ENCODE measurements at places on chromosomes 6 and 20.

DNA sequence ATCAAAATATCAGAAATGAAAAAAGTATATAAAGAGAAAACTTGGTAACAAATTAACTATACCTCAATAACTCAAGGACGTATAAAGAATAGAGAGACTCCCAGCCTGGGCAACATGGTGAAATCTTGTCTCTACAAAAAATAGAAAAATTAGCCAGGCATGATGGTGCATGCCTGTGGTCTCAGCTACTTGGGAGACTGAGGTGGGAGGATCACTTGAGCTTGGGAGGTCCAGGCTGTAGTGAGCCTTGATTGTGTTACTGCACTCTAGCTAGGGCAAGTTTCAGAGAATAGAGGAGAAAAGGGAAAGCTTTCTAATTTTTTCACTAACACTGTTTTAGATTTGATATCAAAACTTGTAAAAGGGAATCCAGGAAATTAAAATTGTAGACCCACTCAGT, 295.9 kb downstream of the GJA1 start:
- DNase-seq: no peak

DNA sequence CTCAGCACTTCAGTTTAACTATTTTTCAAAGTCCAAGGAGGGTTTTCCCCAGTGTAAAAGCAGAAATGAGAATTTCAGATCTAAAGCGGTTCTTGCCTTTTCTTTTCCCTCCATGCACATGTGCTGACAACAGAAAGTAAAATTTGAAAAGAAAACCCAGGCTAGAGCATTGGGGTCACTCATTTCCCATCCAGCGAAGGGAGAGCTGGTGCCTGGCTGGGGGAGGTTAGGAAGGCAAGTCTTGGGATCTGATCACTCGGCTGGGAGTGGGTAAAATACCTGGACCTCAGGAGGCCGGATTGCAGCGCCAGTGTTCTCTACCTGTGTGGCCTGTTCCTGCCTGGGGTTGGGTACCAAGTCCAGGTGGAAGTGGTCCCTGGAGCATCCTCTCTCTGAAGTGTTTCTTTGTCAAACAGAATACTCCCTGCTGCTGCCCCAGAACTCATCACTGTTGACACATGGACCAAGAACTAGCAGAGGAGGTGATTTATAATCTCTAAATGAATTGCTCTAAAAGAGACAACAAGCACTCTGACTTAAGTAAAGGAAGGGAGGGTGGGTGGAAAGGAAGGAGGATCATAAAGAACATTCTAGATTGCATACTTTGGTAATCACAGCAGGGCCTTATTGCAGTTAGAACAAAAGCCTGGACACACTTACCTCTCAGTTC, 136.0 kb downstream of the MTHFD1L start:
- DNase-seq: no peak

DNA sequence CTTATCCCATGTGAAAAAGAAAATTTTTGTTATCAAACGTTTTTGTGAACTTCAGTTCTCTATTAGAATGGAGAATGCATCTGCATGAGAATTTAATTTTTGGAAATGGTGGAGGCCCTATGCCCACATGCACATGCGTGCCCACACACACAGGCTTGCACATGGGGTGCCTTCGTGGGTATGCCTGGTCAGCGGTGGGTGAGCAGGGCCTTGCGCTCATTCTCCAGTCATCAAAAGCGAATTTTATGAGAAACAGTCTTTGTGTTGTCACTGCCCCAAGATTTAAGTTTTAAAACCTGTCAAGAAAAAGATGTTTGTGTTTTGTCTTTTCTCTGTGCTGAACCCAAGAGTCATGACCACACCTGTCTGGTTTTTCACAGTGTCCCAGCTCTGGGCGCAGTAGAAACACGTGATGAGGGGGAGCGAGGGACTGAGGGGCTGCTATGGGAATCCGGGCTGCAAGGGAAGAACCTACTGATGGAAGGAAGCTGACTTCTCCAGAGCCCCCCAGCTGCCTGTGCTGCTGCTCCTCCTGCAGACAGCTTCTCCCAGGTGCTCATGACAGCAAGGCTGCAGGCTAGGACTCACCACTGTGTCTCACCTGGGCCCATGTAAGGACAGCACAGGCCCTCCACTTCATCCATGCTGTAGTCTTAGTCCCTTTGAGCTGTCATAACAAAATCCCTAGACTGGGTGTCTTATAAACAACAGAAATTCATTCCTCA, 153.6 kb downstream of the SYCP2 start:
- no peak for DNase-seq

DNA sequence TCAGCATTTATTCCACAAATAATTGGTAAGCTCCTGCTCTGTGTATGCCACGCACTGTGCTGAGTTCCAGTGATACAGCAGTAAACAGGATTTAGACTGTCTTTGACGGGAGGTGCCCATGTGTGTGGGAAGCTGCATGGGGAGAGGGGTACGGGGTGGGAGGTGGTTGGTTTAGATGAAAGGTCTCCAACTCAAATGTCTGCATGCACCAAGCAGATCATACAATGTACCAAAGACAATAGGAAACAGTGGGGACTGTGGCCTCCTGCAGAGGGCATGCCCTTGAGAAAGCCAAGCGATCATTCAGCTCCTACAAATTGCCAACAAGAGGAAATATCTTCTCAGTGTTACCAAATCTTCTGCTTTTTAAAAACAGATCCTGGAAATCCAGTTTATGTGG, 36.1 kb downstream of the SLC22A2 start:
- no peak for DNase-seq

GRCh38 chr6:32945108-32945760, 4.4 kb upstream of the HLA-DMB start:
- no peak for DNase-seq

- DNase-seq: no peak
These were observed 57.6 kb upstream of the EYA2 start for GRCh38 chr20:46837083-46837482.

DNA sequence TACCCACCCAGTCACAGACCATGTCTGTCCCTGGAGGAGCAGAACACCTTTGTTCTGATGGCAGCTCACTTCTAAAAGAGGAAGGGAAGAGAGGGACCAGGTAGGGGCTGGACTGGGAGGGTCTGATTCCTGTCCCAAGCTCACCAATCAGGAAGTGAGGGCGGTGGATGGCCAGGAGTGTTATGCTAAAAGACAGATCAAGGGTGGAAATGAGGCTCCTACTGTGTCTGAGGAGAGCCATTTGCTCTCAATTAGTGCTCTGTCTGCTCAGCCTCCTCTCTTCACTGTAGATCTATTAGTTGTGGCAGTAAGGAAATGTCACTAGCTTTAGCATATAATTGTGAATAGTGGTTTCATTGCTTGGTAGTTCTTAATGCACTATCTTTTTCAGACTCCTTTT, 72.5 kb downstream of the ARMC2 start:
- DNase-seq: no peak

GRCh38 chr6:68639211-68639610, 4.1 kb downstream of the ADGRB3 start:
- DNase-seq: no peak
